Keratinocyte (primary cell): ENCODE measurements at places on chromosomes 1 and 21. TPM values are rescaled to one million over a fixed set of nuclear protein-coding genes. Genes with fewer than 3 reads are reported as not detected.
A peak's percentile ranks its signal among the peaks of the same experiment; 100 is the strongest.

The AADACL4 gene
- not detected in 3 replicates for polyA plus RNA-seq

The HRNR gene
- polyA plus RNA-seq, result 0.03 to 0.09 TPM (median 0.06 TPM) in 3 replicates

The TRIM17 gene
- 0.14 to 0.53 TPM (median 0.24 TPM) in 3 replicates for polyA plus RNA-seq

The TAGLN2 gene
- 678 to 787 TPM (median 709 TPM) in 3 replicates for polyA plus RNA-seq

The SH2D5 gene
- polyA plus RNA-seq, result 60.8 to 83.8 TPM (median 69.0 TPM) in 3 replicates

The TYW3 gene
- 14.3 to 25.9 TPM (median 14.7 TPM) in 3 replicates for polyA plus RNA-seq

The GPR157 gene
- 4.4 to 6.5 TPM (median 6.1 TPM) in 3 replicates for polyA plus RNA-seq

The KIF14 gene
- 0.90 to 6.2 TPM (median 3.7 TPM) in 3 replicates for polyA plus RNA-seq

The CBR3 gene
- polyA plus RNA-seq, result 0.70 to 1.8 TPM (median 1.3 TPM) in 3 replicates

The C1orf210 gene
- 4.6 to 6.4 TPM (median 5.6 TPM) in 3 replicates for polyA plus RNA-seq

DNA sequence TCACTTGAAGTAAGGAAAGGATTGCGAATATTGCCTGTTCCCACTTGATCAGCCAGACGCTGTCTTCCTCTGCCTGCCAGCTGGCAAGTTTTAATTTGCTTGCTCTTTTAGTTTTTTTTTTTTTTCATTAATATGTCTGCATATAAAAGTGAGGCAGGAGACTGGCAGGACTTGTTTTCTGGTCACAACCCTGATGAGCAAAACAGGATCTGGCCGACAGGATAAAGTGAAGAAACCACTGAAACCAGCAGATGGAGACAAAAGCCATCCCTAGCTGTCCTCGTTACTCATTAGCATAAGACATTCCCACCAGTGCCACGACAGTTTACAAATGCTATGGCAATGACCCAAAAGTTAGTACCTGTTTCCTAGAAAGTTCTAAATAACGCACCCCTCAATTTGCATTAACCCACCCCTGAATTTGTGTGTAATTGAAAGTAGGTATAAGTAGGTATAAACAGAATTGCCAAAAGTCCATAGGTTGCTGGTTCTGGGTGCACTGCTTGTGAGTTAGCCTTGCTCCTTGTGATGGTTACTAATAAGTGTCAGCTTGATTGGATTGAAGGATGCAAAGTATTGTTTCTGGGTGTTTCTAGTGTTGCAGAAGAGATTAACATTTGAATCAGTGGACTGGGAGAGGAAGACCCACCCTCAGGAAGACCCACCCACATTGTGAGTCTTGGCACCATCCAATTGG, 60.8 kb downstream of the ZNF684 start:
- no peak for DNase-seq

- peak; percentile 13 for DNase-seq
These were observed 121.8 kb upstream of the SLC44A3 start for GRCh38 chr1:94698356-94698755.

GRCh38 chr1:170305777-170306512, 160.2 kb downstream of the NTMT2 start:
- DNase-seq, result no peak

DNA sequence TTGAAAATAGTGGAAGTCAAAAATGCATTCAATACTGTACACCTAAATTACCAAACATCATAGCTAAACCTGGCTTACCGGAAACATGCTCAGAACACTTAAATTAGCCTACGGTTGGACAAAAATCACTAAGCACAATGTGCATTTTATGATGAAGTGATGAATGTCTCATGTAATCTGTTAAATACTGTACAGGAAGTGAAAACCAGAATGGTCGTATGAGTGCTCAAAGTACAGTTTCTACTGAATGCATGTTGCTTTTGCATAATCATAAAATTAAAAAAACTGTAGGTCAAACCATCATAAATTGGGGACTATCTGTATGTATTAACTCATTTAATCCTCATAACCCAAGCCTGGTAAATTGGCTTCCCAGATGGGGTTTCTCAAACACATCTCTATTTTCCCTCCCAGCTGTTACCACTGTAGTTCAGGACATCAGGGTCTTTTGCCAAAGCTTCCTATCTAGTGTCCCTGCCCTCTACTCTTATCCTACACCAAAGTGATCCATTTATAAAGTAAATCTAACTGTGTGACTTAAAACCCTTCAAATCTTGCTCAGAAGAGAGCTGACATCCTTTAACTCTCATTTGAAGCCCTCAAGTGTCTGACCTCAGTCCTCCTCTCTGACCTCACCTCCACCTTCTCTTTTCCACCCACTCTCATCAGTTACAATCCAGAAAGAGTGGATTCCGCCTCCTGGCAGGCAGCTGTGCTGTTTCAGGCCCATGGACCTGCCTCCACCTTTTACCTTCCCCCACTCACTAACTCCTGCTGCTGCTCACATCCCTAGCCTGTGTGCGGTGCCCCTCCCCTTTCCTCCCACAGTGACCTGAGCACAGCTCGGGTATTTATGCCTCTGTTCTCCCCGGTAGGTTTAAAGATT, 356.4 kb upstream of the ST6GALNAC5 start:
- no peak for DNase-seq

DNA sequence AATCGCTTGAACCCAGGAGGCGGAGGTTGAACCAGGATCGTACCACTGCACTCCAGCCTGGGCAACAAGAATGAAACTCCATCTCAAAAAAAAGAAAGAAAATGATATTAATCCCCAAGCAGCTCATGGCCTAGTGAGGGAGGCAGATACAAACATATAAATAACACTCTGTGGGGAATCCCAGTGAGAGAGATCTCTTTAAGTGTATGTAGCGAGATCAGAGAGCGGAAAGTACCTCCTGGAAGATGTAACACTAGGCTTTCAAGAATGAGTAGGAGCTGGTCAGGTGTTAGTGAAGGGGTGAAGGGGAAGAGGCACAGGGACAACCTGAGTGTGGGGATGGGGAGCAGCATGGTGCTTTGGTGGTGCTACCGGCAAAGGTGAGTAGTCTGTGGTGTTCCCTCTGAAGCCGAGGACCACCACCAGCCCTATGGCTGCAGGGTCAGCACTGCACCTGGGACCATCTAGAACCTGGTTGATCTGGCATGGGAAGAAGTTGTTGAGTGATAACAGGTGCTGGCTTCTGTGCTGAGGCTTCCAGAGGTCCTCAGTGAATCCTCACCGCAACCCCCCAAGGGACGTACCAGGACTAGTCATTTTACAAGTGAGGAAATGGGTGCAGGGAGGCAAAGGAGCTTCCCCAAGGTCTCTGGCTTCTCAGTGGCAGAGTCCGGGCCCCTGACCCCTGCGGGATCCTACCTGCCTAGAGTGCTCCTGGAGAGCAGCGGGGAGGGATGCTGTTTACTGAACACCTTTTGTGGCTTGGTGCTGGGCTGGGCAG, 367.6 kb upstream of the VAMP3 start:
- DNase-seq, result no peak

GRCh38 chr1:196207612-196208217, 400.5 kb downstream of the KCNT2 start:
- DNase-seq, result no peak

DNA sequence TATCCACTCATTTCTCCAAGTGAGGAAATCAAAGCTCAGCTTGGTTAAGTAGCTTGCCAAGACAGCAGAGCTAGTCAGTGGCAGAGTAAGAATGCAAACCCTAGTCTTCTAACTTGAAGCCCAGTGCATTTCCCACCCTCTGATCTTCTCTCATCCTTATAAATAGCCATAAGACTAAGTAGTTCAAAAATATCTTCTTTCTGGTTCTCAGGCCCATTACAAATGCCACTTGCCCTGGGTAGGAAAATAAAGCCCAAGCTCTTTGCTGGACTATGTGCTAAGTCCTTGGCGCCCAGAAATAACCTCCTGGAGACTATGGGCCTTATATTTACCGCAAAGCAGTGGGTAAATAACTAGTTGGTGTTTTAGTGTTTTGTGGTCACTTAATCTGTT, 505.8 kb downstream of the PLPP3 start:
- DNase-seq, result no peak

- no peak for DNase-seq
These were observed 6.7 kb downstream of the CERS2 start for GRCh38 chr1:150967936-150968335.

- no peak for DNase-seq
These were observed 28.3 kb downstream of the CFH start for GRCh38 chr1:196680107-196680506.

- DNase-seq, result no peak
These were observed 12.0 kb upstream of the ACTL8 start for GRCh38 chr1:17743008-17743647.

DNA sequence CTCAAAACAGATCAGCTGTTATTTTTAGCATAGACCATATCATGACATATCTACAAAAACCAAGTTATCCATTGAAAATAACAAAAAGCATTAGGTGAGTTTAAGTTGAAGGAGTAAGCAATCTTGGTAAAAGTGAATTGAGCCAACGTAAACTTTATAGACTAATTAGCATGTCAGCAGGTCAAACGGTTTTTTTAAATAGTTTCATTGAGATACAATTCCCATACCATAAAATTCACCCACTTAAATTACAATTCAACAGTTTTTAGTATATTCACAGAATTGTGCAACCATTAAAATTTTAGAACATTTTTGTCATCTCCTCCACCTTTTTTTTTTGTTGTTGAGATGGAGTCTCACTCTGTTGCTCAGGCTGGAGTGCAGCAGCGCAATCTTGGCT, 92.1 kb downstream of the TGFBR3 start:
- DNase-seq, result no peak

DNA sequence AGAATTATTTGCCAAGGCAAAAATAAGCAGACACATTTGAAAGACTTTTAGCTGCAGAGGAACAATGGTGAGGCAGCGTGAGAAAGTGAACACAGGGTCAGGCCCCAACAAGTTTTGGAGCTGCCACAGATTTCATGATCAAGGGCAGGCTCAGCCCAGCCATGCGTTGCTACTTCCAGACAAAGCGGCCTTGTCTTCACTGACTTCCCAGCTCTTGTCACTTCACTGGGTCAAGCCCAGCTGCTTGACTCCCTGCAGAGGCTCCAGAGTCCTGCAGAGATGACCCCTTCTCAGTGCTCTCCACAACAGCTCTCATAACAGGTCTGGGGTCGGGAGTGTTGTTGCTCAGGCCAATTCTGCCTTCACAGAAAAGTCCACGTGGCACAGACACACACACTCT, 35.8 kb downstream of the HHAT start:
- DNase-seq, result no peak

DNA sequence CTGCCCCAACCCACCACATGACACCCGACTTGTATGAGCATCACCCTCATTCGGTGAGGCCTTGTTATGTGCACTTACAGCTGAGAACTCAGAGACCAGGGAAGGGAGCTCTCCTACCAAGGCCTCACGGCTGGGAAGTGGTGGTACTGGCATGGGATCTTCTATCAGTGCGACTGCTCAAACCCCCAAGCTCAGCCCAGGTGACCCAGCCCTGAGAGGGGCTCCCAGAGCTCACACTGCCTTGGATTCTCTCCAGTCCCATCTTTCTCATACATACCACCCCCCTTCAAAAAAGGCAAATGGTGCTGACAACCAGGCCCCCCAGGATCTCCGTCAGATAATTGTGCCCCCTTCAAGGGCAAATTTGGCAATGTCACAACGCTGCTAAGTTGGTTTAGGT, 777 bp upstream of the PLA2G2F start:
- no peak for DNase-seq

DNA sequence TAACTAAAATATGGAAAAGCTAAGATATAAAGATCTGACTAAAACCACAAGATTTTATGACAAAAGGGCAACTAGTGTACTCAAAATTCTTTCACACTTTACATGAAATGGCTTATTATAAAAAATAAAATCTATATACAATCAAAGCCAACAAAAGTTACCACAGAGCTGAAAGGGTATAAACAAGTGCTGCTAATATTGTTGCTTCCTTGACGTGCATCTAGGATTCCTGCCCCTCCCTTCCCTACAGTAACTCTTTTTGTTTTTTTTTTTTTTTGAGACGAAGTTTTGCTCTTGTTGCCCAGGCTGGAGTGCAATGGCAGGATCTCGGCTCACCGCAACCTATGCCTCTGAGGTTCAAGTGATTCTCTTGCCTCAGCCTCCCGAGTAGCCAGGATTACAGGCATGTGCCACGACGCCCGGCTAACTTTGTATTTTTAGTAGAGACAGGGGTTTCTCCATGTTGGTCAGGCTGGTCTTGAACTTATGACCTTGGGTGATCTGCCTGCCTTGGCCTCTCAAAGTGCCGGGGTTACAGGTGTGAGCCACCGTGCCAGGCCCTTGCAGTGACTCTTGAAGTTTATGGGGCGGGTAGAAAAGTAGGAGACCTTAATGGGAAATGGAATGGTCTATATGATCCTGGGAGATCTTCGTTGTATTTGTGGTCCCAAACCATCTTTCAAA, 4.5 kb downstream of the SRSF4 start:
- no peak for DNase-seq

- DNase-seq, result peak; percentile 93
These were observed 3.4 kb upstream of the PLEKHM2 start for GRCh38 chr1:15680561-15681348.

- DNase-seq, result no peak
These were observed 86.4 kb downstream of the DDAH1 start for GRCh38 chr1:85378534-85378933.

DNA sequence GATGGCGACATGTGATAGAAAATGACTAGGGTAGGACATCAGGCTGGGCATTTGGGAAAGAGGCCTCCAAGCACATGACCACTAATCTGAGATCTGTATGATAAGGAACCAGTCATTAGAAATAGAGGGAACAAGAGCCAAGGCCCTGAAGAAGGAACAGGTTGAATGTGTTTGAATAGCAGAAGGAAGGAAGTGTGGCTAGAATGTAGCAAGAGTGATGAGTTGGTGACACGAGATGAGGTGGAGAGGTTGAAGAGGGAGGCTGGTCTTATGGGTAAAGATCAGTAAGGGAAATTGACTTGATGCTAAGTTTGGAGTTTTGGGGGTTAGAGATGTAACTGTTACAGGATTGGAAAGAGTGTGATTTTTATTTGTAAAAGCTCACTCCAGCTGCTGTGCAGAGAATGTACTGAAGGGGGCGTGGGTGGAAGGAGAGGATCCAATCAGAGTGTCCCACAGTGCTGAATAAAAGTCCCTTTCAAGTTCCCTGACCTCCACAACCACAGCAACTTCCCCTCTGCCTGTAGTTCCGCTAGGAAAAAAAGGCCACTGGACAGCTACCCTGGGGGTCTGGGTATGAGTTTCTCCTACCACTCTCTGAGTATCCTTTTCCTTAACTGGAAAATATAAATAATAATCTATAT, 295.0 kb downstream of the OMA1 start:
- no peak for DNase-seq

- no peak for DNase-seq
These were observed 61.2 kb upstream of the CASZ1 start for GRCh38 chr1:10857687-10858086.

DNA sequence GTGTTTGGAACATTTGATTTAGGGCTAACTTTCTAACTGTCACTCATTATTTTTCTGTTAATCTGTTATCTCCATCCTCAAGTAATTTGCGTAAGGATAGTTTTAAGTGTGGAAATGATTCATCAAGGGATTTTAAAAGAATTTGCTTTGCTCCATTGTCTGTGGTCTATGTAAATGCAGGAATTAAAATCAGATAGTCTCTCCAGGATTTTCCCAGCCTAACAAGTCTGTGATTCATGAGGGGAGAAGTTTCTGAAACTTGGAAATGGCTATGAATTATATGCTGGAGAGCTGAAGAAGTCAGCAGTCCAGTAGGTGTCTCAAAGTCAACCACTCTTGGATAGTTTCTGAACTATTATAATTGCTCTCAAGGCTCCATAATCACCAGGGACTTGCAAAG, 264.5 kb downstream of the MRPL39 start:
- no peak for DNase-seq
